Bronchial epithelial cell (primary cell): ENCODE measurements at places on chromosomes 2 and 18. TPM values are rescaled to one million over a fixed set of nuclear protein-coding genes. Genes with fewer than 3 reads are reported as not detected.

Gene IL36A
- 6.3 and 11.5 TPM in 2 replicates for total RNA-seq

Gene HTR2B
- total RNA-seq, result 0.13 and 0.53 TPM in 2 replicates

Gene AGXT
- not detected in 2 replicates for total RNA-seq

Gene RTP5
- total RNA-seq, result not detected in 2 replicates

Gene MDH1B
- total RNA-seq, result 0.26 TPM in 1 of 2 replicates, not detected in the other

Gene KLHL41
- under 0.01 TPM in 1 of 2 replicates, not detected in the other for total RNA-seq

Gene SOX11
- total RNA-seq, result not detected in 2 replicates

Gene SCN3A
- total RNA-seq, result not detected in 2 replicates

Gene GKN2
- not detected in 2 replicates for total RNA-seq
